ENCODE measurements at places on chromosomes 11 and 22.

GRCh38 chr11:117663821-117664220 is 133.2 kb downstream of the DSCAML1 start:
- DNase-seq = no peak

- DNase-seq = no peak
Measured at GRCh38 chr11:85886089-85887056, 31.2 kb downstream of the CCDC83 start.

- no peak for DNase-seq
Measured at GRCh38 chr11:68206211-68206610, 6.9 kb downstream of the KMT5B start.

- no peak for DNase-seq
Measured at GRCh38 chr11:131658952-131659351, 288.5 kb downstream of the NTM start.

DNA sequence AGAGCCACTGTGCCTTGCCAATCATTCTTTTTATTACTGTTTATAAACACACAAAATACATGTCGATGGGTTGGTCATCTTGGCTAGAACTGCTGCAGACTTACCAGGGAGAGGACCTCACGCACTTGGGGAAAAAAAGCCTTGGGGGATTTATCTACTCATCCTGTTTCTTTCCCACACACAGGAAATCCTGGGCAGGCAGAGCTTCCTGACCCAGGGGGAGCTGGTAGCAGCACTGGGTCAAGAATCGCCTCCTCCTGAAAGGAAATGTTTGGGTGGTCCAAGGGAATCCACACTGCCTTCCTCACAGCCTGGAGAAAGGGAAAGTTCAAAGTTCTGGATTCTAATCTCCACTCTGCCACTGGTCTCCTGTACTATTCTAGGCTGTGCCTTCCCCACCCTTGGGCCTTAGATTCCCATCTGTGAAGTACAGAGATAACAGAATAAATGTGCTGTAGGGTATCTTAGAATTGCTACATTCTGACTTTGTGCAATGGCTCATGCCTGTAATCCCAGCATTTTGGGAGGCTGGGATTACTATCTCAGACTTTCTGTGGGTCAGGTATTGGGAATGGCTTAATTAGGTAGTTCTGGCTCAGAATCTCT is 31.2 kb upstream of the SMTN start:
- no peak for DNase-seq

Data from cortex of kidney (tissue), 1 donor.